ENCODE measurements at places on chromosomes 12 and 14.
A peak's percentile ranks its signal among the peaks of the same experiment; 100 is the strongest.

DNA sequence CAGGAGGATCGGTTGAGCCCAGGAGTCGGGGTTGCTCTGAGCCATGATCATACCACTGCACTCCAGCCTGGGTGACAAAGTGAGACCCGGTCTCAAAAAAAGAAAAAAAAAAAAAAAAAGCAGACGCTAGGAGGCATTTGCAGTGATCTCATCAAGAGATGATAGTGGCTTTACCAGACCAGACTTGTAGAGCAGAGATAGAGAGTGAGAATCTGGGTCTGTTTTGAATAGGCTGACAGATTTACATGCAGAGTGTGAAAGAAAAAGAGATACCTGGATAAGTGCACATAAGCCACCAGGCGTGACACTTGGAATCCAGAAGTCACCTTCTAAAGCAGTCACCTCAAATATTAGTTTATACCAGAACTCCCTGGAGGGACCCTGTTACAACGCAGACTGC is 21.1 kb upstream of the FLRT2 start:
- DNase-seq: no peak

DNA sequence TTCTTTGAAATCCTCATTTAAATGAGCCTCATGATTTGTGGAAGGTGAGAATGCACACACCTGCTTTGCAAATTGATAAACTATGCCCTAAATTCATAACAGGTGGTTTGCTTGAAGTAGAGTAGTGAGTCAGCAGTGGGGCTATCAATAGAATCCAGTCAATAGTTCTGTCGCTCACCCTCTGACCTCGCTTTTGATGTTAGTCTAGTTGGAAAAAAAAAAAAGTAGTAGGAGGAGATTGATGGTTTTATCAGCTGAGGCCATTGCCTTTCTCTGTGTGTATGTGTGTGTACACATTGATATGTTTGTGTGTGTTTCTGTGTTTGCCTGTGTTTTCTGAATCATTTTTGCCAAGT is 267.3 kb downstream of the SNAPC1 start:
- DNase-seq: no peak

- DNase-seq: no peak
These were observed 48.4 kb downstream of the SMIM41 start for GRCh38 chr12:52127683-52128450.

DNA sequence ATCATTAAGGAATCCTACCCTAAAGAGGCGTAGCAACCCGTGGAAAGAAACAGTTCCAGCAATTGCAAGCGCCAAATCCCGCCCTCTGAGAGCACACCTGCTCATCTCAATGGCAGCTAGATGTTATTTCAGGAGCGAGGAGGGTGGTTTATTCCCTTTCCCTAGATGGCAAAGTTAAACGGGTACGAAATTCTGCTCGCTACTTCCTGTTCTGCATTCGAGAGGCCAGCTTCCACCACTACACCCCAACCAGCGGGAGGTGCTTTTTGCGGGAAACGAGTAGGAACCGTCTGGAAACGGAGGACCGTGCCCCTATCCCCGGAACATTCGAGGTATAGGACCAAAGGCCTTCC is 536 bp downstream of the VPS29 start:
- DNase-seq: no peak

DNA sequence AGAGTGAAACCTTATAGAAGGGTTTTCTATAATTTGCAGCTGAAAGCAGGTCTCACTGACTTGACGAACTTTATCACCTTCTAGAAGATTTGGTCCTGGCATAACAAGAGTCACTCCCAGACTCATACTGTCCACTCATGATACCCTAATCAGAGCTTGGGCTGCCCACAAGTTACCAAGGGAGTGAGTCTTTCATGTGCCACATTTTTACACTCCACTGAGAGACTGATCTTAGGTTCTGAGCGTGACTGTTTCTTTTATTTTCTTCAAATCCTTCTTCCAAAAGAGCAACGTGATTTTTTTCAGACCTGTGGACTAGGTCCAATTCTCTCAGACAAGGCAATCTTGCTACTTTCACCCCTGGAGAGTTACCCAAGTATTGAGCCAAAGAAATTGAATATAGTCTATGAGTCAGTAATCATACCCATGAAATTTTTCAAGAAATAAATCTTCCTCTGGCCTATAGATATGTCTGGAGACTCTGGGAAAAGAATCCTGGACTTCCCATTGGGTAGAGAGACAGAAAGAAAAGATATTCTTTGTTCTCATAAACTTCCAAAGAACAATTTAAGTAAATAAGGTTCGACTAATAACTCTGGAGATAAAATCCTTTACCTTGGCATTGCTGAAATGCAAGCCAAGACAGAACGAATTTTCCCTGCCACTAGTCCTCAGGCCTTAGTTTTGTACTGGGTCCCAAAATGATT is 26.9 kb downstream of the SIX1 start:
- DNase-seq: no peak

GRCh38 chr12:67757651-67758050 is 109.1 kb downstream of the DYRK2 start:
- DNase-seq: no peak

DNA sequence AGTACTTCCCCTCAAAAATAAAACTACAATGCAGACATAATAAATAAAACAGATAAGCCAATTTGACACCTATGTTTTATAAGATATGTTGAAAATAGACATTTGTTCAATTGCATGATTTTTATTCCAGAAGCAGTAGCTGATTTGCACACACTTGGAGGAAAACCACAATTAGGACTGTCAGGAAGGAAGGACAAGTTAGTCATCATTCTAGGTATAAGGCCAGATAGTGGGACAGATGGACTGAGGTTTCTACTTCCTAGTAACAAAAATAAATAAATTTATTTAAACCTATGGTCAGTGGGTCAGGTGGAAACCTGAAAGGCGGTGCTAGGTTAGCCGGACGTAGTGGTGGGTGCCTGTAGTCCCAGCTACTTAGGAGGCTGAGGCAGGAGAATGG is 141.8 kb upstream of the RASSF8 start:
- no peak for DNase-seq

GRCh38 chr12:8950221-8950527 is 729 bp upstream of the M6PR start:
- DNase-seq: no peak

DNA sequence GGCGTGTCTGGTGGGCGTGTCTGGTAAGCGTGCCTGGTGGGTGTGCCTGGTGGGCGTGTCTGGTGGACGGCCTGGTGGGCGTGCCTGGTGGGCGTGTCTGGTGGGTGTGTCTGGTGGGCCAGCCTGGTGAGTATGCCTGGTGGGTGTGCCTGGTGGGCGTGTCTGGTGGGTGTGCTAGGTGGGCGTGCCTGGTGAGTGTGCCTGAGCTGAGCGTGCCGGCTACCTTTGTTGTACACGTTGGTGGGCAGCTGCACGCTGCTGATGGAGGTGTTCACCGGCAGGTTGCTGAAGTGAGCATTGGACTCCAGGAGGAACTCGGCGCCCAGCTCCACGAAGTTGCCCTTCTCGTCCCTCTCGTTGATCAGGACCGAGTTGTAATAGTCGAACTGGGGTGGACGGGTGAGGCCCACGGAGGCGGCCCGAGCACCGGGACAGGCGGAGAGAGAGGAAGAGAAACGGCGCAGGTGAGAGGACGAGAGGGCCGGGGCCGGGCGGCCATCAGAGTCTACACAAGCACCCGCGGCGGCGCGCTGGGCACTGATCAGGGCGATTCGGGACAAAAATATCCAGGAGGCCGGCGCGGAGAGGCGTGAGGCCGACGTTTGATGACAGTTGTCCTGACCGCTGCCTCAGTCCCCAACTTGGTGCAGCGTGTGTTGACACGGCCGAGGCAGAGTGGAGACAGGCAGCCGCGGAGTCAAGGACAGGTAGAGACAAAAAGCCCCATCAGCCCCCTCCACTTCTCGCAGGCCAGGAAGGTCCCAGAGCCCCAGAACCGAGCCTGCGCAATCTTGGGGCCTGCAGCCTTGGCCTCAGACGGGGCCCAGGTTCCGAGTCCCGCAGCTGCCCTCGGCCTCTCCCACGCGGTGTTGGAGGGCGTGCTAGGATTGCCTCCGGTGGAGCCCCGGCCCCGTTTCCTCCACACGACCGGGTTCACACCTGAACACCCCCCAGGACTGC is 10.5 kb downstream of the CACNA2D4 start:
- DNase-seq: no peak

GRCh38 chr14:60327447-60328331 is 78.7 kb downstream of the PPM1A start:
- DNase-seq: no peak

- no peak for DNase-seq
These were observed 7.6 kb downstream of the SLC38A2 start for GRCh38 chr12:46364777-46365580.

DNA sequence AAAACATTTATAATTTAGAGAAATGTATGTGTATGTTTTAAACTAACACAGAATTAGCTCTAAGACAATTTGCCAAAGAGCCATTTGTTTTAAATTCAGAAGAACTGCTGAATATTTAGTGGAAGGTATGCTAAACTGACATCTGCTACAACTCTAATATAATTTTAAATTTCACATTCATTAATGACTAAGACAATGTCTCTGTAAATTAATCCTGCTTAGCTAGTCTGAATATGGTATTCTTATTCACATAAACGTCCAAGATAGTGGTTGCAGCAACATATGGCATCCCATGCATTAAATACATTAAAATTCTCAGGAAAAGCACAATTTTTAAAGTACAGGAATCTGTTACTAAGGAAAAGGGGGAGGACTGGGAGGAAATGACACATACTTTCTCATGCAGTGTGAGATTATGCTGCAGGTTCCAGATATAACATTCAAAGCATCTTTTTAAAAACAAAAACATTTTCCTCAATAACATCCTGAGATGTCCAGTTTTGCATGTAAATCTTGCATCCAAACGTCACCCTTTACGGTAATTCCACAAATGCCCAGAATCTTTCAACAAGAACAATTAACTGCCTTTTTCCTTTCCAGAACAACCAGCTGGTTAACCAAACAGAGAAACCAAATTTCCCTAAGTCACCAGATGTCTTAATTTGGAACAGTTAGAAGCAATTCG is 26.9 kb downstream of the WDR89 start:
- DNase-seq: no peak

DNA sequence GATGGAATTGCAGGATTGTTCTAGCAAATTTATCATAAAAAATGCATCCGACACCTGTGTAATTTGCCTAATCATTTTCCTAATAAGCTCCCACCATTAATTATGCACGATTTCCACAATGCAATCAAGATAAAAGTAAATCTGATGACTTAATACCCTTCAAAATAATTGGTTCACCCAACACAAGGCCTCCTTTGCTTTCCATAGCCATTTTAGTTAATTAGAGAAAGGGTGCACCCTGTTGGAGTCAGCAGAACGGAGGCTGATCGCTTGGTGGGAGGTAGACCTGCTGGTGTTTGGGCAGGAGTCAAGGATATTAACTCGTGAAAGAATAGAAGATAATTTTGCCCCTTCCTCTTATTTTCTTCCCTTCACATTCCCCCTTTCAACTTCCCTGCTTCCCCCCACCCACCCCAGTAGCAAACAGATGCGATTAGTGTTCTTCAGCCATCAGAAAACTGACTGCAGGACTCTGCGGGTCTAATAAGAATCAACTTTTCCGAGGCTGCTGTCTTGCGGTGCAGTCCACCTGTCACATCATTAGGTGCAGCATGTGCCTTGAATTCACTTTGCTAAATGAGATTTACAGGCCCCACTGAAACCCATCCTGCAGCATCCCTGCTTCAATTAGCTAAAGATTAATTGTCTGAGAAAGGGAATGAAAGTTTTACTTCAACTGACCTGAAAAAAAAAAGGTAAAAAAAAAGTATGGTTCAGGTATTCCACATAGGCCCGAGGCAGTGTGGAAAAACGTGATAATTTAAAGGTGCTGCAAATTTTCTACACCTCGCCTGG is 553.7 kb upstream of the LMO3 start:
- DNase-seq: no peak

GRCh38 chr14:102694530-102695166 is 82.6 kb upstream of the TRAF3 start:
- peak; percentile 5 for DNase-seq

DNA sequence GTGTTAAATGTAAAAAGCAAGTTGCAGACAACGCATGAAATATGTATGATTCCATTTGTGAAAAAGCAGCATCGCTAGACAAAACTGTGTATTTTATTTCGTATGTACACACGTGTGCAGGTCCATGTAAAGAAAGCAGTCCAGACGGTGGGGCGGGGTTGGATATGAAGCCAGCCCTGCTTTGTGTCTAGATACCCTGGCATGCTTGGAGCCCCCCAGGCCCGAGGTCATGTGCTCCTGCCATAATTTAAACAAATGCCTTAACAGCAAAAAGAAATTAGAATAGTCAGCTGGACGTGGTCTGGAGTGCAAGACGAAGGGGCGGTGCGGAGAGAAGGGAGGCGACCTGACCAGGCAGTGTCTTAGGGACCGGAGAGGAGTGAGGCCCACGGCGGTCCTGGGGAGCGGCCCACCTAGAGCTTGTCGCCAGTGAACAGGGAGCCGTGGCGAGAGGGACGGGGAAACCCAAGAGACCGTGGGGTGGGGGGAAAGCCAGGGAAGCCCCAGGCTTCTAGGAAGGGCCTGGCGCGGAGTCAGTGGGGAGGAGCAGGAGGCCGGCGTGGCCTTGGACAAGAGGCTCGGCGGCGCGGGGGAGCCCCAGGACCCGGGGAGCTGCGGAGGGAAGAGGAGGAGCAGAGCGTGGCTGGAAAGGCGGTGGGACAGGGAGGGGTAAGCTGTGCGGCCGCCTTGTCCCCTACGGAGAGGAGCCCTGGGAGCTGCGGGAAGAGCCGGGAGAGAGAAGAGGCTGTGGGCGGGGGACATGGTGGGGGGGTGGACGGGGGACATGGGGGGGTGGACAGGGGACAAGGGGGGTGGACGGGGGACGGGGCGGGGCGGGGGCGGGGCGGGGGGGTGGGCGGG is 118.5 kb upstream of the C14orf180 start:
- no peak for DNase-seq

DNA sequence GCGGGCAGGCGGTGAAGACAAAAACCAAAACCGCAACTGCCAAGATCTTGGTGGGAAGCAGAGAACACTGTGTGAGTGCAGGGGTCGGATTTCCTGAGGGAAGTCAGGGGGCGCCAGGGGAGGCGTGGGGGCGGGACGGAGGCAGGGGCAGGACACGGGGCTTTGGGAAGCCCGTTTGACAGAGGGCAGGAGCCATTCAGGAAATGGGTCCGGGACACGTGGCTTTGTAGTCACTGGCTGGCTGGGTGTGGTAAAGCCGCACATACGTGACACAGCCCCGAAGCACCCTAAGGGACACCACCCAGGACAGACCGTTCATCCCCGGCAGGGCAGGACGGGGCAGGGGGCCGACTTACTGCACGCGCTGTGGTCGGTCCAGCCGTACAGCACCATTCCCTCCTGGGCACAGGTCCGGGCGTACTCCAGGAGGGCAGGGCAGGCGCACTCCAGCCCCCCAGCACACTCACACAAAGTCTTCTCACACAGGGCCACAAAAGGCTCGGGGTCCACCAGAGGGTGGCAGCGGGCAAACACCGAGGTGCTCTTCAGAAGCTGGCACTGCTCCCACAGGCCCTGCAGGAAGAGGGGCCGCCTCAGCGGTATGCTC is 49.4 kb downstream of the VWF start:
- DNase-seq: no peak

- DNase-seq: no peak
These were observed 909 bp upstream of the TAOK3 start for GRCh38 chr12:118373616-118374015.

All from stimulated activated CD8-positive, alpha-beta memory T cell treated with anti-CD3 and anti-CD28 coated beads, Interleukin-7, amount 100 ng/mL, for 24 hours (primary cell).